RPMI7951 (cell line): ENCODE measurements at places on chromosomes 3 and 15.

GRCh38 chr15:81575436-81576123 is 201.6 kb upstream of the TMC3 start:
- DNase-seq: no peak

DNA sequence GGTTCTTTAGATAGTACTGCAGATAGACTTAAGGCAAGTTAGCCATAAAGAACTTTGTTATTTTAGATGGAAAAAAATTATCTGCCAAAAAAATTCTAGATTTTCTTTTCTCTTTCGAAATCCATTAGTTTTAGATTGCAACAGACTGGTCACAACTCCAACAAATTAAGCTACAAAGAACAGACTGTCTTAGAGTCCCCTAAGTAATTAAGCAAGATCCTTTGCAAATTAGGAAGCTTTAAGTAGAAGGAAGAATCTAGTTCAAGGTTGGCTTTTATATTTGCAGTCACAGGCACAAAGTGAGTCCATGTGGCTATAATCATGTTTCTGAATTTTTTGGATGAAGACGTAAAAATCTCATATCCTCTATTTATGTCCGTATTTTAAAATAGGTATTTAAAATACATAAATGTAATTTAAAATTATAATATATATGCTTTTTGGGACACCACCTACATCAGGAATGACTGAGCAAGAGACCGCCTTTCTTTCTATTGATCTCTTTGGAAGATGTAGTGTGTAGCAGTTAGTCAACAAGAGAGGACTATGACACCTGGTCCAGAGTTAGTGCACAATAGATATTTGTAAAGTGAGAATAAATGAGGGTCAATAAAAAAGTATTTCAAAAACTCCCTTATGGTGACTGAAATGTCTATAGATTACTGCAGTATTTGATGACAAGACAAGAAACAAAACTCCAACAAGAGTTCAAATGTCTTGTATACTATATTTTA is 34.4 kb downstream of the TMEM45A start:
- DNase-seq: no peak

GRCh38 chr3:146968204-146968651 is 363.1 kb upstream of the PLSCR5 start:
- DNase-seq: peak; percentile 88

DNA sequence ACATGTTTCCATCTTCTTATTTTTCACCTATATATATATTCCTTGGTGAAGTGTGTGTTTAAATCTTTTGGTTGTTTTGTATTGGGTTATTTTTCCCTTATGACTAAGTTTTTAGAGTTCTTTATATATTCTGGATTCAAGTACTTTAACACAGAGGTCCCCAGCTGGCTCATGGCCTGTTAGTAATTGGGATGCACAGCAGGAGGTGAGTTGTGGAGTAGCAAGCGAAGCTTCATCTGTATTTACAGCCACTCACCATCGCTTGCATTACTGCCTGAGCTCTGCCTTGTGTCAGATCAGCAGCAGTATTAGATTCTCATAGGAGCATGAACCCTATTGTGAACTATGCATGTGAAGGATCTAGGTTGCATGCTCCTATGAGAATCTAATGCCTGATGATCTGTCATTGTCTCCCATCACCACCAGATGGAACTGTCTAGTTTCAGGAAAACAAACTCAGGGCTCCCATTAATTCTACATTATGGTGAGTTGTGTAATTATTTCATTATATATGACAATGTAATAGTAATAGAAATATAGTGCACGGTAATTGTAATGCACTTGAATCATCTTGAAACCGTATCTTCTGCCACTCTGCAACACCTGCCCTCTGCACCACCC is 151.6 kb downstream of the RSRC1 start:
- peak; percentile 3 for DNase-seq

DNA sequence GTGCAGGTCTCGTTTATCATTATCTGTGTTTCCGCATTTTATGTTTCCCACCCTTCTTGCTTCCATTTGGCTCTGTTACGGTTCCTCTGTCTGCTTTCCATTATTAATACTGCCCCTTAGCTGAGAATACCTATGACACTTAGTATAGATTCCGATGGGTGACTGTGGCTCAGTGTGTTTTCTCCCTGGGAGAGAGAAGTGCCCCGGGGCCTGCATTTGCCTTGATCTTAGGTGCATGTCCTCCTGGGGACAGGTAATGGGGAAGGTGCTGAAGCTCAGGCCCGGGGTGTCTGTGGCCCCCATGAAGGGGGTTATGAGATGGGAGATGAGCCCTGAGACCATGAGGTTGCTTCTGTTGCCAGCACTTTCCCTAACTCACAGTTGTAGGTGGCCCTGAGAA is 43.4 kb upstream of the PCSK6 start:
- no peak for DNase-seq

- DNase-seq: peak; percentile 68
Measured at GRCh38 chr15:34014556-34014955, 24.4 kb downstream of the AVEN start.

- DNase-seq: no peak
Measured at GRCh38 chr3:149307435-149307783, 26.0 kb downstream of the TM4SF18 start.

GRCh38 chr15:79204886-79205675 is 77.4 kb upstream of the ANKRD34C start:
- no peak for DNase-seq

- no peak for DNase-seq
Measured at GRCh38 chr3:106103383-106103782, 234.6 kb upstream of the CBLB start.

GRCh38 chr3:16334909-16335308 is 69.9 kb downstream of the OXNAD1 start:
- no peak for DNase-seq

DNA sequence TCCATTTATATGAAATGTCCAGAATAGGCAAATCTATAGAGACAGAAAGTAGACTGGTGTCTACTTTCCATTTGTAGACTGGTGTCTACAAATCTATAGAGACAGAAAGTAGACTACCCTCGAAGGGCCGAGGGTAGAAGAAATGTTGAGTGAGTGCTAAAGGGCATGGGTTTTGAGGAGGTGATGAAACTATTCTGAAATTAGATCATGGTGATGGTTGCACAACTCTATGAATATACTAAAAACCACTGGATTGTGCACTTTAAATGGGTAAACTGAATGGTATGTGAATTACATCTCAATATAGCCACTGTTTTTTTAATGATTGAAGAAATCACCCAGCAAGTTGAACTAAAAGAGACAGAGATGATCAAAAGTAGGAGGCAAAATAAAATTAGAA is 27.9 kb downstream of the TP53BP1 start:
- peak; percentile 25 for DNase-seq

GRCh38 chr15:86690566-86690965 is 610.9 kb downstream of the AGBL1 start:
- DNase-seq: peak; percentile 23

GRCh38 chr3:155362808-155363689 is 69.6 kb upstream of the STRIT1 start:
- no peak for DNase-seq

GRCh38 chr3:70856414-70857162 is 544.1 kb upstream of the MDFIC2 start:
- peak; percentile 57 for DNase-seq

GRCh38 chr3:98561727-98562521 is 30.1 kb downstream of the GPR15 start:
- peak; percentile 59 for DNase-seq

DNA sequence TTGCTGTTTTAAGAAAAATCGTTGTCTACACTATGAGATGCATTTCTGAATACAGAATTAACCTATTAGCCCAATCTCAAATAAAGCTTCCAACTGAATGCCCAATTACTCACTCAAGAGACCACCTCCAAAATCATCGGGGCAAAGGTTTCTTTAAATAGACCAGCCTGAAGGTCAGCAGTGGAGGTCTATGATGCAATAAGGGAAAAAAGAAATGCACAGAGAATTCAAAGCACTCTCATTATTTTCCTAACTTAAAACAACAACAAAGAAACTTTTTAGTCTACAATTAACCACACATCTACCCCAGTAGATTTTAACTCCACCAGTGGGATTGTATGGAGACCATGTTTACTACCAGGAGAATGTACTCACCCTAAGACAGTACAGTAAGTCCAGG is 657.7 kb upstream of the CCDC54 start:
- DNase-seq: no peak

- DNase-seq: no peak
Measured at GRCh38 chr3:13016721-13017255, 56.4 kb downstream of the IQSEC1 start.

GRCh38 chr15:34621675-34622074 is 38.2 kb upstream of the GOLGA8B start:
- DNase-seq: peak; percentile 53

DNA sequence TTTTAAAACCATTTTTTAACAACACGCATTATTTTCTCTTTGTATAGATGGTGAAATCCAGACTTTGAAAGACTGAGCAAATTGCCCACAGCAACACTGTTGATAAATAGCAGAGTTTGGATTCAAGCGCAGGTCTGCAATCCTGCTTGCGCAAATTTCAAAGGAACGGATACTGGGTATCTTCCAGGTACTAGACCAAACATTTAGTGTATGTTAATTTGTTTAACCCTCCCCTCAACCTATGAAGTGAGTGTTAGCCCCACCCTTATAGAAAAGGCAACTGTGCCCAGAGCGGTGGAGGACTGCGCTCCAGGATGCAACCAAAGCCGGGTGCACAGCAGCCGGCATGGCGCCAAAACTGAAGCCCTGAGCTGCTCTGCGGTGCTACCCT is 103.8 kb downstream of the CPN2 start:
- no peak for DNase-seq

DNA sequence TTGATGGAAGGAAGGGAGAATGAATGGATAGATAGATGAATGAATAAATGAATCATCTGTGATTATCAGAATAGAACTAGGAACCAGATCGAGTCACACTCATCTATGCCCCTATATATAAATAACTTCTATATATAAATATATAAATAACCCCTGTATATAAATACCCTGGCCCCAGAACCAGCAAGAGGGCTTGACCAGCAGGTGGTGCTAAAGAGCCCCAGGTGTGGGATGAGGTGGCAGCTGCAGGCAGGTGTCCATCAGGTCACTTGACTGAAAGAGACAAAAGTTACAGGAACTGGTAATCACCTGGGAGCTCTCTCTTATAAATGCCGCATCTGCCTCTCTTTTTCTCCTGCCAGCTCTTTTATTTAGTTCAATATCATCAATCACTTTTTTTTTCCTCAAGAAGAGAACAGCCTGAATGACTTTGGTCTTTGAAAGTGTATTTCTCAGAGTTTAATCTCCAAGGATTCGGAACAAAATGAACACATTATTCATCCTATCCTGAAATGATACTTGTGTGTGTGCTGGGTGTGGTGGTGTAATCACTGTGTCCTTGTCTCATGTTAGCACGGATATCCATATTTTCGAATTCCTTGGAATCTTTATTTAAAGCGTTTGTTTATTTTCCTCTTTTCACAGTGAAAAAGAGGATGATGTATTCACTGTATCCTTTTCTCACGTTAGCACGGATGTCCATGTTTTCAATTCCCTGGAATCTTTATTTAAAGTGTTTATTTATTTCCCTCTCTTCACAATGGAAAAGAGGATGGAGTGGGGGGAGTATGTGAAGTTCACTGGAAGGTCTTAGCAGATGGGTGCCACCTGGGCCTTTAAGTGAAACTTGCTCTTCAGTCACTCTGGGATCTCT is 35.4 kb upstream of the ATG7 start:
- DNase-seq: peak; percentile 54

DNA sequence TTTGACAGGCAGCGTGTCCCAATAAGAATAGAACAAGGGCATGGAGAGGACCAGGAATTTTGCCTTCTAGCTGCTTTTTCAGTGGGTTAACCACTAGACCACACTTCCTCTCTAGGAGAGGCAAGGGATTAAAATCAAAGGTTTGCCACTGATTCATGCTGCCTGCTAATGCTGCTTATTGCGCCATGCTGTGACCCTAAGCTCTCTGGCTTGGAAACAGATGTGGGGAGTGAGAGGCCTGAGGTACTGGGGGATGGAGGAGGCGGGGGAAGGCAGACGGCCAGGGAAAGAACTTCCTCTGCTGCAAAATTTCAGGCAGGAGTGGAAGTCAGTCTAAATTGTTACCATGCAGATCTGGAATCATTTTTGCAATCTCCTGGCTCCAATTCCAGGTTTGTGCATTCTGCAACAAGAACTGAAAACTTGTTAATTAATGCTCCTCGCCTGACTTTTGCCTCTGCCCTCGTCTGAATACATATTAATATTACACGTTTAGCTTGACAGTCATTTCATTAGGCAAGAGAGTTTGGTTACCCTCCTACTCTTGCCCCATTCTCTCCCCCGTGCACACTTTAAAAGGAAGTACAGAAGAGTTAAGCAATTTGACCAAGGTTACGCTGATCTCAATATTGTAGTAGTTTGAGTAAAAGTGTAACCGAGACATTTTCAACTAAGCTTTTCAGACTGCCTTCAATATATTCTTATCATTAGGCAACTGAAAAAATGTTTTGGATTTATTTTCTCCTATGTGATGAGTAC is 121.7 kb upstream of the SPRED1 start:
- DNase-seq: peak; percentile 100

GRCh38 chr3:72082186-72082715 is 297.3 kb upstream of the PROK2 start:
- peak; percentile 60 for DNase-seq

DNA sequence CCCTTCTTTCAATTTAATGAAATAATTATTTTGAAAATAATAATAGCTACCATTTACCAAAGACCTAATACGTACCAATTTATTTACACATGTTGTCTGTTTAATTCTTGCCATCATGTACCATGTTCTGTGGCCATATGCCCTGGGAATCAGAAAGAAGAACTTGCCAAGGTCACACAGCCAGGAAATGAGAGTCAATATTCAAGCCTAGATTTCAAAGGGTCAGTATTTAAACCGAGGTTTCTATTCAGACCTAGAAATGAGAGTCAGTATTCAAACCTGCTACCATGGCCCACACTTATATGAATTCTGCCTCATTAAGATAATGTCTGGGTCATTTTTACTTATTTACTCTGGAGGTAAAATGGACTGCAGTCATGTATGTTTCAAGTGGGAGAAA is 103.6 kb upstream of the TBL1XR1 start:
- no peak for DNase-seq

GRCh38 chr15:26082221-26083109 is 219.3 kb upstream of the ATP10A start:
- DNase-seq: peak; percentile 93
